Hematopoietic multipotent progenitor cell treated with erythropoietin and hydrocortisone succinate and interleukin-3 and kit ligand, for 8 days (in vitro differentiated cells): ENCODE measurements at places on chromosomes 3 and 15.
A peak's percentile ranks its signal among the peaks of the same experiment; 100 is the strongest.

DNA sequence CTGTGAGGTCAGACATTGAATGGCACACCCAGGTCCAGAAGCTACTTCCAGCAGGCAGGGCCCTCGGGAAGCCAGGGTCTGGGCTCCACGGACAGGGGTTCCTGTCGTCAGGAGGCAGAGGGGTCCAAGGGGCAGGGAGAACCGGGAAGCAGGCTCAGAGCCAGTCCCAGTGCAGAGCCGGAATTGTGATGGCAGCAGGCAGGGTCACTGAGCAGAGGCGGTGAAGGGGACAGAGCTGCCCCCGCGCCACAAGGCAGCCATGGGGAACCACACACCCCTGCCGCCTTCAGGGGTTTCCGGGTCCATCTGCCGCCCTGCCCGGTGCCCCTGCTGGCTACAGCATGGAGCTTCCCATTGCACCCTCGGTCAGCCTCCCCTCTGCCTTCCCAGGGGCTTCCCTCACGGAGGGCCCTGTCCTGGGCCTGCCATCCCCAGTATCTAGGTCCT is 136.9 kb downstream of the NSMCE3 start:
- no peak for DNase-seq

- no peak for DNase-seq
Observed at GRCh38 chr15:60379185-60379524, 18.6 kb downstream of the ANXA2 start.

DNA sequence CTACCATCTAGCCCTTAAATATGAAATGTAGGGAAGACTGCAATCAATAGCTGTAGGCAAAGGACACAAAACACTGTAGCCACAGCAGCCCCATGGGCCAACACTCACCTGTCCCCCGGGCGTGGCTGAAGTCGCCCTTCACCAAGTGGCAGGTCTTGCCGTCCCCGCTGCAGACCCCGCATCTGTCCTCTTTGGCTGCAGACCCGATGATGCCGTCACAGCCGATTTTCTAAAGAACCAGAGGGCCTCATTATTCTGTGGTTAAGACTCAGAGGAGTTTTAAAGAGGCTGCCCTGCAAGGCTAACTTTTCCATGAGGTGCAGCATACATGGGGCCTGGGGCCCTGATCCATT is 245.6 kb downstream of the ADAMTS17 start:
- DNase-seq: no peak

- DNase-seq: no peak
Observed at GRCh38 chr3:196499061-196499460, 4.5 kb downstream of the RNF168 start.

GRCh38 chr3:152257563-152258035 is 11.1 kb upstream of the MBNL1 start:
- DNase-seq: no peak

DNA sequence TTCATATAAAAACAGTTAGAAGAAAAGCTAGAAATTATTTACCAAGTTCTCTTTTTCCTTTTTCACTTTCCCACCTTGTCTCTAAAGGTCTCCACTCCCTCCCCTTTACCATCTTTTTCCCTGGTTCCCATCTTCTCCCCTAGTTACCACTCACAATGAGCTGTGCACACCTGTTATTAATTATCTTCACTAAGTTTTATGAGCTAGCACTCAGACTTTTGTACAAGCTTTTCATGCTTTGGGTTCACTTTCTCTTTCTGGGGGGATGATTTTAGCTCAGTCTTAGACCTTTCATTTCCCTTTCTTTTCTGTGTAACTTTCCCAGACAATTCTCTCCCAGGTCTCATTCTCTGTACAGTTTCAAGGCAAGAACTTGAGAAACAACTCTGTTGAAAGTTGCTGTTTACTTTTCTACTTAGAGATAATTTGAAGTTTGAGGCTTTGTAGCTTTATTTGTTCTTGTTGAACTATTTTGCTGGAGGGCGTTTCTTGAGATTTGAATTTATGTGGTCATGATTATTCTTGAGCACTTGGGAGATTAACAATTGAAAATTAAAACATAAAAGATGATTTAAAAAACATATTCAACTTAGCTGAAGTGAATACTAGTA is 24.0 kb upstream of the AADAC start:
- DNase-seq: no peak

GRCh38 chr15:99958426-99959097 is 225.3 kb upstream of the LYSMD4 start:
- DNase-seq: no peak

- no peak for DNase-seq
Observed at GRCh38 chr3:140731440-140732119, 53.7 kb downstream of the TRIM42 start.

GRCh38 chr15:84791763-84792162 is 25.4 kb upstream of the ALPK3 start:
- DNase-seq: no peak

- no peak for DNase-seq
Observed at GRCh38 chr15:26841514-26841913, 25.3 kb upstream of the GABRA5 start.

DNA sequence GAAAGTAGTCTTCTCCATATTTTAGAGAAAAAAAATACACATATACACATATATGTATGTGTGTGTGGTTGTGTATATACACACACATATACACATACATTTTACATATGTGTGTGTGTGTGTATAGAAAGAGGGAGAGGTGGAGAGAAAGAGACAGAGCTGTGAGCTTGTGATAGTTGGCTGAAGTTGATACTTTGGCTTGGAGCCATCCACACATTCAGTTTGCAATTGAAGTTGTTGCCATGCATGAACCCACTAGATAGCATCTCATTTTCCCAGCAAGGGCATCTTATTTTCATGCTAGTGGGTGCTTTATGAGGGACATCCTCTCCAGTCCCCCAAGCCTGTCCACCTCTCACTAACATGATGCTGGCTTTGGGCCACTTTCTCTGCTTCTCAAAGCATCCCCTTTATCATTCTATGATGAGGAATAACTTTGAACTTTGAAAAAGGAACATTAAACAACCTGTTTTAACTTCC is 228.6 kb downstream of the ZNF621 start:
- no peak for DNase-seq

- no peak for DNase-seq
Observed at GRCh38 chr3:111076732-111077131, 5.1 kb downstream of the NECTIN3 start.

- DNase-seq: no peak
Observed at GRCh38 chr3:4765212-4765611, 214.0 kb upstream of the BHLHE40 start.

DNA sequence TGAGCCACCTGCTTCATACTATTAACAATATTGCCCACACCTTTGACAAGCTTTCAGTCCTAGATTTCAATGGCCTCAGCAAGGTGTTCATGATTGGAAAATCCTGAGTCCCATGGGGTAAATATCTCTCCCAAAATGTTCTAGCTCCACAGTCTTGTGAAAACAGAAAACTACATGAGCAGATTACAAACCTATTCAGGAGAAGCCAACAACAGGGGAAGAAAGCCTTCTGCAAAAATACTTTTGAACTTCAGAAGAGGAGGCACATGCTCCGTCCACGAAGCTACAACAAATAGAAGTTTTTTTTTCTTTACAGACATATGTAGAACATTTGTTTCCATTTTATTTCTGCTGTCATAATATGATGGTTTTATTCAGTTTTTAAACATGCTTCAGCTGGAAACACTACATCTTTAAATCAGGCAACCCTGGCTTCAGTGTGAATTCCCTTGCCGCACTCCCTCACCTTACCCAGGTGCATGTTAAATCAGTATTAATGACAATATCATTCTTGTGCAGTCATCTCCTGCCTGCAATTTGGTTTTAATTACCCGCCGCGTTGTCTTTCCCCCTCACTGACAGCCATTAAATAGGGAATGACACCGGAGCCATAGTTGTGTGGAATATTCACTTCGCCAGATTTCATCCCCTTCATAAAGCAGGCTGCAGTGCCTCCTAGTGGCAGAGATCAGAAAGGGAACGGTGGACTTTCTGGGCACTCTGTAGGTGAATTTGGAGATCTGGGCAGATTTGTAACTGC is 725.5 kb upstream of the ARRDC4 start:
- DNase-seq: peak; percentile 28

DNA sequence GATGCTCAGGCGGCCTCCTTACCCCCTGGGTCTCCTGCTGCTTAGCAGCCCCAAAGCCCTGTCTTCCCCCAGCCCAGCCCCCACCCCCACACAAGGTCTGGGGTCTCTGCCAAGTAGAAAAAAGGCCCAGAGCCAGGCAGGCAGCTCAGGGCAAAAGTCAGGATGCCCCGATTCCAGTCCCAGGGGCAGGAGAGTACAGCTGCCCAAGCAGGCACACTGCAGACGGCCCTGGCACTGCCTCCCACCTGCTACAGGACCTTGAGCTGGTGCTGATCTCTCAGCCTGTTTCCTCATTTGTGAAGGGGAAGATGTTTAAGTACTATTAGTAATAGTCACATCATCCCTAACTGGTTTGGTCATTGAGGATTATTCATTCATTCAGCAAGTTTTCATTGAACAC is 12.6 kb downstream of the TMEM43 start:
- no peak for DNase-seq

GRCh38 chr3:167350245-167350862 is 29.7 kb downstream of the ZBBX start:
- peak; percentile 22 for DNase-seq

GRCh38 chr15:98445315-98445714 is 203.0 kb upstream of the IGF1R start:
- DNase-seq: no peak

DNA sequence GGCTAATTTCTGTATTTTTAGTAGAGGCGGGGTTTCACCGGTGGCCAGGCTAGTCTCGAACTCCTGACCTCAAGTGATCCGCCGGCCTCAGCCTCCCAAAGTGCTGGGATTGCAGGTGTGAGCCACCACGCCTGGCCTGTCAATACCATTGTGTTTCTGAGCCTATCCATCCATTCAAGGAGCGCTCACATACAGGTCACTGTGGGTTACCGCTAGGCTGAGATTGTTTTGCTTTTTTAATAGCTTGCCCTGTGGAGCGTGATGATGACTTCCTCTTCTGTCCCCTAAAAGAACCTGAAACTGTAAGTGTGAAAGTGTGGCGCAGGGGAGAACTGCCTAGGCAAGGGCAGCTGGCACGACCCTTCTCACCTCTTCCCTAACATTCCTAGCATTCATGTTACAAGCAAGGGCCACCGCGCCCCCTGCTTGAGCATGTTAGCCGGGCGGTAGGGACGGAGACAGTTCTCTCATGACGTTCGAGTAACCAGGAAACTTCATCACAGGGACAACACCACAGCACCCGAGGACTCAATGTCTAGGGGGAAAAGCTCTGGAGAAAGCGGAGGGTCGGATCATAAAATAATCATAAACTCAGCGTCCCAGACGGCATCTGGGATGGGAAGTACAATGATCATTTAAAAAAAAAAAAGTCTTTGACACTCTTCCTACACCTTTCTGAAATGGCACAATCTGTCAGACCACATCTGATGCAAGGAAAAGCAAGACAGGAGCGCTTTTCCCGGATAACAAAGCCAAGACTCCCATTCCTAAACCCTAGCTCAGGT is 790 bp downstream of the LAMP3 start:
- no peak for DNase-seq

GRCh38 chr15:66019368-66019767 is 150.1 kb downstream of the RAB11A start:
- no peak for DNase-seq

GRCh38 chr3:14231998-14232501 is 53.4 kb downstream of the LSM3 start:
- DNase-seq: no peak

DNA sequence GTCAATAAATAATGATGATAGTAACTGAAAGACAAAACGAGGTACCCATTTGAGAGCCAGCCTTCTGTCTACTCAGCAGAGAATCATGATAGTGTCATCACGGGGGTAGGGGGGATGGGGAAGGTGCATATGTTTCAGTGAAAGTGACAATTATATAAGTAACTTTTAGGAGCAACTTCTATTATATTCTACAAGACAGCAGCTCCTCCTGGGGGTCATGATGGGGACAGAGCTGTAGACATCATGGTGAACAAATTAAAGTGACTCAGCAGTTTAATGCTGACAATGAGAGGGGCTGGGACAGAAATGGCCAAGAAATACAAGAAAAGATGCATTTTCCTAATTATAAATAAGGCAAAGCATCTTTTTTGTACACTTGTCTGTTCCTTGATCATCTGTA is 11.8 kb downstream of the CAPN3 start:
- DNase-seq: peak; percentile 50

- no peak for DNase-seq
Observed at GRCh38 chr3:89851974-89852621, 744.7 kb downstream of the EPHA3 start.

- DNase-seq: no peak
Observed at GRCh38 chr3:39810647-39811161, 1.3 kb downstream of the MYRIP start.

- DNase-seq: no peak
Observed at GRCh38 chr15:39409876-39410530, 170.9 kb upstream of the THBS1 start.

- no peak for DNase-seq
Observed at GRCh38 chr3:127257351-127257750, 30.5 kb downstream of the PRR20G start.

DNA sequence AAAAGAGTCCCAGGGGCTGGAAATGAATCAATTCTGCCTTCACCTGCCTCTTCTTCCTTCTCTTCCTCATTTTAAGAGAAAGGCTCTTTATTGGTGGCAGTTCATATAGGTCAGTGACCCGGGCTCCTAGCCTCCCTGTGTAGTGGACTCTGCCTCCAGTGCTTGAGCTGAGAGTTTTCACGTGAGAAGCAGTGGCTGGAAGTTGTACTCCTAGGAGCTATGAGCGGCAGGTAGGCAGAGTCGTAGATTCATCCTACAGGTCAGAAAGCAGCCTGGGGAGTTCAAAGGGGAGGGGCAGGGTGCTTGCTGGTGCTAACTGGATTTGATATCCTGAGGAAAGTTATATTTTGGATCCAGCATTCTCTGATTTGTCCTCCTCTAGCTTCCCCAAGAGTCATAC is 101.1 kb downstream of the RPLP1 start:
- no peak for DNase-seq

DNA sequence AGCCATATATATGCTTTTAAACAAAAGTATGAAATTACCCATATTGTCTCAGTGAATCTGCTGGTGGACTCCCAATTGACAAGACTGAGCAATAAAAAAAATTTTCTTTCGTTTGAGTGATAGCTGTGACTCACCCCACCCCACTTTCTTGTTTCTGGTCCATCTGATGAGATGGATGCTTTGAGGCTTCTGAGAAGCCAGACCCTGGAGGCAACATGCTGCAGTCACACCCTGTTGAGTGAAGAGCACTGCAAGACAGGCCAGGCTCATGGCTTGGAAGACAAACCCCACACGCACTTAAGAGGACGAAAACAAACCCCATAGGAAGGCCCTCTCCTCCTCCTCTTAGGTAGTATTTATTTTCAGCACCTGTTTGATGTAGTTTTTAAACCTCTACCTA is 276.0 kb upstream of the TTC14 start:
- DNase-seq: no peak

DNA sequence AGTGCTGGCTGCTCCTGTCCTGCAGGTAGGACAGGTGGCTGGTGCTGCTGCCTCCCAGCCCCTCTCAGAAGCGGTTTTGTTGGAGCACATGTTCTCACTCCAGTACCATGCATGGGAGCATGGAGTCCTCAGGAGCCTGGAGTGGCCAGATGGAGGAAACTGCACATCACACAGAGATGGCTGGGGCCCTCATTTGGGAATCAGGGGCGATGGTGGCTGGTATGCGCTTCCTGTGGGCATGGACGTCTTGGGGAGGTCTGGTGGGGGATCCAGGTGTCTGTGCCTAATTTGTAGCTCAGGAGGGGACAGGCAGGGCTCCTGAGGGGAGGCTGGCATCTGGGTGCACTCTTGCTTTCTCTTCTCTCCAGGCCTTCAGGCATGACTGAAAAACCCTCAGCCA is 168.2 kb downstream of the KLF13 start:
- DNase-seq: no peak
